H9 (cell line): ENCODE measurements at places on chromosomes 5 and 9. TPM values are rescaled to one million over a fixed set of nuclear protein-coding genes. Genes with fewer than 3 reads are reported as not detected.

DNA sequence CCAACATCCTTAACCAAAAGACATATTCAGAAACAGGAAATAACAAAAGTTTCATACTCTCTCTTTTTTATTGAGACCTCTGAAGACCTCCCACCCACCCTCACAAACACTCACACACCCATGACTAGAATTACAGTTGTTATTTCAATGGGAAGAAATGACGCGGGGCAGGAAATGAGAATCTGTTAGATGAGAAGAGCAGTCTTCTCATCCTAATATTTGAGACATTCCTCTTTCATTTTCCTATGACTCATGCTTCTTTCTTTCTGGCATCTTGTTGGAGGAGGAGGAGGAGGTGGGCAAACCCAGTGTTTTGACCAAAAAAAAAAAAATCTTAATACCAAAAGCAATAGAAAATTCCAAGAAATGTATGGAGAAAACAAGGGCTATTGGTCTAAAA, 179.5 kb upstream of the TARS1 start:
- no peak overlapping the region for H3K4me3 ChIP-seq
- no peaks in the 10 kb centered on the region for H3K4me1 ChIP-seq
- H3K27me3 ChIP-seq: no peaks in the 10 kb centered on the region
- H3K36me3 ChIP-seq: no peaks in the 10 kb centered on the region; the same call in 1 of the 2 replicates
- H3K27ac ChIP-seq: no peak overlapping the region
- DNase-seq: no peak

DNA sequence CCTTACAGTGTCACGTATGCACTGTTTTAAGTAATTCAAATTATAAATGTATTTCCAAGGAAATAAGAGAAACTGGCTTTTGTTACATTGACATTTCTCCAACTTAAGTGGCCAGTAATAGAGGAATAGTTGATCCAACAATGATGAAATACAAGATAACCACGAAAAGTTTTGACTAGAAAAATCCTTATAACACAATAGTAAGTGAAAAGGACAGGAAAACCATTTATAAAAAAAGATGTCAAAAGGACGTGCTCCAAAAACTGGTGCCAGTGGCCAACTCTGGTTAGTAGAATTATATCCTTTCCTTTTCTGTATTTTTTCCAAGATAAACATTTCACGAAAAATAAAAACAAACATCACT, 210.9 kb downstream of the GAPVD1 start:
- no peaks in the 10 kb centered on the region for H3K36me3 ChIP-seq
- no peak overlapping the region for H3K27ac ChIP-seq
- H3K4me1 ChIP-seq: no peaks in the 10 kb centered on the region
- no peak overlapping the region for H3K4me3 ChIP-seq
- H3K27me3 ChIP-seq: no peaks in the 10 kb centered on the region

The C9orf50 gene
- not detected in 2 replicates for total RNA-seq

The SV2C gene
- 0.02 and 0.09 TPM in 2 replicates for total RNA-seq

The GABRA6 gene
- not detected in 2 replicates for total RNA-seq
